Activated naive CD4-positive, alpha-beta T cell treated with anti-CD3 and anti-CD28 coated beads for 36 hours (primary cell): ENCODE measurements at places on chromosomes 12 and 14. TPM values are rescaled to one million over a fixed set of nuclear protein-coding genes. Genes with fewer than 3 reads are reported as not detected.
A peak's percentile ranks its signal among the peaks of the same experiment; 100 is the strongest.

Gene SLC16A7
- 27.5 TPM for total RNA-seq

DNA sequence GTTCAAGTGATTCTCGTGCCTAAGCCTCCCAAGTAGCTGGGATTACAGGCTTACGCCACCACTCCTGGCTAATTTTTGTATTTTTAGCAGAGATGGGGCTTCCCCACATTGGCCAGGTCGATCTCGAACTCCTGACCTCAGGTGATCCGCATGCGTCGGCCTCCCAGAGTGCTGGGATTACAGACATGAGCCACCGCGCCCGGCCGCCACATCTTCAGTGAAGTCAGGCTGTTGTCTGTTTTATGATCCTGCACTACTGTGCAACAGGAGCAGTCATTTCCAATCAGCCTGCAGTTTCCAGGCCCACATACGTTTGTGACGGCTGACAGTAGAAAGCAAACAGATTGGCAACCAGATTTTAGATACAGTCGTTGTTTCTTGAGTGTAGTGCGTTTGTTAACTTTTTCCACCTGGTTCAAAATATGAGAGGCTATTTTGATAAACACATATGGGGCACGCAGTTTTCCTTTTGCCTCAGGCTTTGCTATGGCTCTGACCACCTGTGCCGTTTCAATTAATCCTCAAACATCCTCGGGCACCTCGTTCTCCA lies 74.8 kb downstream of the LGMN start:
- H3K36me3 ChIP-seq: peaks cover 25% of the 10 kb centered on the region
- H3K4me1 ChIP-seq: peaks cover 67% of the 10 kb centered on the region
- DNase-seq: no peak
- H3K27me3 ChIP-seq: no peaks in the 10 kb centered on the region
- no peak overlapping the region for H3K27ac ChIP-seq

Gene KRT79
- not detected for total RNA-seq

GRCh38 chr12:80756875-80757274 lies 40.2 kb downstream of the MYF5 start:
- DNase-seq: no peak
- H3K4me3 ChIP-seq: no peak overlapping the region
- H3K27ac ChIP-seq: no peak overlapping the region
- H3K4me1 ChIP-seq: no peaks in the 10 kb centered on the region
- no peaks in the 10 kb centered on the region for H3K36me3 ChIP-seq

DNA sequence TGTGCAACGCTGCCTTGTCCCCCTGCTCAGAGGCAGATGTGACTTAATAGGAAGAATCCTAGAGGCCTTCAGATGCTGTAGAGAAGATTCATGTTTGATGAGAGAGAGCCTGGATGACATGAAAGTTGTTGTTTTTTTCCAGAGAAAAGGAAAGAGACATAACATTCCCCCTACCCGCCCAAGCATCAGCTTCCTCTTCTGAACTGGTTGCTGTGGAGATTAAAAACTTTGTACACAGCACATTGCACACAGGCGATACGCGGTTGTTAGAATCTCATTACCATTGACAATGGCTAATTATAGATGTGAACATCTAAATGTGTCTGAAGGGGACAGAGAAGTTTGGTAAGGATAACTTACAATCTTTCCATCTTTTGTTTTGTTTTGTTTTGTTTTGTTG lies 13.6 kb upstream of the ETFBKMT start:
- H3K27me3 ChIP-seq: no peaks in the 10 kb centered on the region
- no peaks in the 10 kb centered on the region for H3K4me1 ChIP-seq
- DNase-seq: no peak
- H3K36me3 ChIP-seq: no peaks in the 10 kb centered on the region
- H3K4me3 ChIP-seq: no peak overlapping the region
- no peak overlapping the region for H3K27ac ChIP-seq

GRCh38 chr12:2364631-2365051 lies 311.9 kb downstream of the CACNA1C start:
- no peak overlapping the region for H3K27ac ChIP-seq
- H3K27me3 ChIP-seq: peaks cover 3% of the 10 kb centered on the region
- H3K4me1 ChIP-seq: peaks cover 11% of the 10 kb centered on the region
- no peak for DNase-seq
- no peak overlapping the region for H3K4me3 ChIP-seq
- H3K36me3 ChIP-seq: no peaks in the 10 kb centered on the region

GRCh38 chr12:113049976-113050742 lies 6.4 kb upstream of the DTX1 start:
- no peaks in the 10 kb centered on the region for H3K36me3 ChIP-seq
- no peak overlapping the region for H3K27ac ChIP-seq
- H3K4me3 ChIP-seq: no peak overlapping the region
- peaks cover 16% of the 10 kb centered on the region for H3K4me1 ChIP-seq

Gene MDGA2
- total RNA-seq: not detected

- H3K4me3 ChIP-seq: no peak overlapping the region
- peaks cover 48% of the 10 kb centered on the region for H3K36me3 ChIP-seq
- H3K4me1 ChIP-seq: peaks cover 83% of the 10 kb centered on the region
- peak overlapping the region; percentile 65 for H3K27ac ChIP-seq
- DNase-seq: no peak
Measured at GRCh38 chr14:61466249-61466904, 145.0 kb downstream of the PRKCH start.

DNA sequence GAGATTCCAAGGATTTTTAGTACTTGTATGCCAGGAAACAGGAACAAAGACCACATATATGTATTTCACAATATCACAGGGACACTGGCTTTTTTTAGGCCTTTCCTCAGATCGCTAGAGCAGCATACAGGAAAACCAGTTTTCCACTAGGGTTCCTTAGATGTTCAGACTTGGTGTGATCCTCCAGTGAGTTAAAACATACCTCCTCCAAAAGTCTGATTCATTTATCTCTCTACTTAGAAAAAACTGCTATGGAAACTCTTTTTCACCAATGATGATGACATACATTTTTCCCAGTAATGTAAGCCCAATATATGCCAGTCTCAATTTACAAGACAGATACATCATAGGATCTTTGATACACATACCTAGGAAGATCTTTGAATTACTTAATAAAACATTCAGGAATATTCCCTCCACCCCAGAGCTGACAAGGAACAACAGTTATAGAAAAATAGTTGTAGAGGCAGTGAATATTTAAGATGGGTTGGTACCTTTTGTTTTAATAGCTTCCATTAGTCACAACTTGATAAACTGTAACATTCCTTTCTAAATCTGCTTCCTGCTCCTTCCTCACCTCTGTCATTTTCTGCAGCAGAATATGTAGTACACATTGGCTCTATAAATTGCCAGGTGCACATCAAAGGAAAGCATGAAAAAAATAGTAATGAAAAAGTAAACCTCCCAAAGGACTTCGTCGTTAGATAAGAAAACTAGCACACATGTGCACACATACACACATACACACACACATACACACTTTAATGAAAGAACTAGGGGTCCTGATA lies 27.5 kb downstream of the BCAT1 start:
- no peak overlapping the region for H3K4me3 ChIP-seq
- H3K27ac ChIP-seq: peak overlapping the region; percentile 7
- H3K27me3 ChIP-seq: peaks cover 10% of the 10 kb centered on the region
- peaks cover 42% of the 10 kb centered on the region for H3K4me1 ChIP-seq
- no peaks in the 10 kb centered on the region for H3K36me3 ChIP-seq

- H3K4me3 ChIP-seq: no peak overlapping the region
- H3K27me3 ChIP-seq: no peaks in the 10 kb centered on the region
- H3K36me3 ChIP-seq: peaks cover 20% of the 10 kb centered on the region
- no peak overlapping the region for H3K27ac ChIP-seq
Measured at GRCh38 chr12:57367121-57367520, 63.7 kb downstream of the R3HDM2 start.

- no peak overlapping the region for H3K4me3 ChIP-seq
- no peaks in the 10 kb centered on the region for H3K4me1 ChIP-seq
- H3K27ac ChIP-seq: no peak overlapping the region
Measured at GRCh38 chr12:9933958-9934357, 1.8 kb upstream of the CLEC2A start.

Gene IAPP
- total RNA-seq: not detected

DNA sequence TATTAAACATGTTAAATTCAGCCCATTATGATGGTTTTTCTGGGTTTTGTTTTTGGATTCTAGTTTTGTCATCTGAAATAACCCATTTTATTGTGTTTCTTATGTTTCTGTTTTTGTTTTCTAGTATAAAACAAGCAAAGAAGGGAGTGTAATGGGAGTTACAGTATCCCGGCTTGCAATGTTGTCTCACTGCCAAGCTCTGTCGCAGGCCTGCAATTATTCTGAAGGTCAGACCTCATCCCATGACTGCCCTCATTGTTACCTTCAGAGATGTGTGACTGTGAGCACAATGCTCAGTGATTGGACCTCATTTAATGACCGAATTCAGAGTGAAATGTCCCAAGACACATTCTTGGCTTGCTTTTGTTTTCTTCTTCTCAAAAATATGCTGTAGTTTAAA lies 73.0 kb upstream of the ATF1 start:
- no peak overlapping the region for H3K4me3 ChIP-seq
- DNase-seq: no peak
- no peak overlapping the region for H3K27ac ChIP-seq
- no peaks in the 10 kb centered on the region for H3K27me3 ChIP-seq
- H3K4me1 ChIP-seq: no peaks in the 10 kb centered on the region

Gene FSCB
- total RNA-seq: not detected

DNA sequence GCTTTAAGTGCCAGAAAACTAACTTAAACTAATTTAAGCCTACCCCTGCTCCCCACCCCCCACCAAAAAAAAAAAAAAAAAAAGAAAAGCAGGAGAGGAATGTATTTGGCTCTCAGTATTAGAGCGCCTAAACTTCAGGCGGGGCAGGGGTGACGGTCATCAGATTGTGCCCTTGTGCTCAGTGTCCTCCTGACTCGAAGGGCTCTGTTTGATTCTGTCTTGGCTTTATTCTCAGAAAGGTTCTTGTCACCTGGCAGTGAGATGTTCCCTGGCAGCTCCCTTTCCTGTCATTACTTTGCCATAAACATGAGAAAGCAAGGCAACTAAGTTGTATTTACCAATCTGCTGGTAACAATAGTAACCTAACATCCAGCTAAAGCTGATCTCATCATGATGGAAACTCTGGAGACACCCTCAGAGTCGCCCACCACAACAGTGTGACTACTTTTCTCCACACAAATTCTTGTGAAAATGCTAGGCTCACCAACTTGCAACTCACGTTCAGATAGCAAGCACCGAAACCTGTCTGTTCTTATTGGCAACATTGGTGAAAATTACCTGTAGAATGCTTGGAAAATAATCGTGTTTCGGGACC lies 39.0 kb upstream of the WNK1 start:
- H3K36me3 ChIP-seq: no peaks in the 10 kb centered on the region
- peaks cover 44% of the 10 kb centered on the region for H3K4me1 ChIP-seq
- H3K27me3 ChIP-seq: no peaks in the 10 kb centered on the region
- H3K27ac ChIP-seq: no peak overlapping the region
- DNase-seq: peak; percentile 52

DNA sequence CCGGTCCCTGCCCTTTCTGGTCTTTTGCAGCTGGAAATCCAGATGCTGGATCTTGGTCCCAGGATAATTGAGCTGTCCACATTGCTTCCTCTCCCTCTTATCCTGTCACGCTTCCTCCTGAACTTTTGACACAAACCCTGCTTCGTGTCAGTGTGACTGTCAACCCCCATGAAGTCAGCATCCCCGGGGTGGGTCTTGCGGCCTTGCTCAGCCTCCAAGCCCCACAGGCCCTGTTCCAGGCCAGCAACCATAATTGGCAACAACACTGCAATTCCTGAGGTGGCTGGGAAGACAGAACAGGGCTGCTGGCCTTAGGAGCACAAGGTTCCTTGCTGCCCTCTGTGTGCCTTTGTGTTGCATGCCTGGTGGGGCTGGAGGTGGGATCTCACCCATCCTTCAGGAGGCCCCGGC lies 74.9 kb downstream of the NTF3 start:
- H3K4me1 ChIP-seq: no peaks in the 10 kb centered on the region
- no peak overlapping the region for H3K27ac ChIP-seq
- no peak overlapping the region for H3K4me3 ChIP-seq
- H3K27me3 ChIP-seq: peaks cover 7% of the 10 kb centered on the region

- no peak overlapping the region for H3K4me3 ChIP-seq
- H3K4me1 ChIP-seq: peaks cover 2% of the 10 kb centered on the region
- no peak overlapping the region for H3K27ac ChIP-seq
- peaks cover 1% of the 10 kb centered on the region for H3K36me3 ChIP-seq
- H3K27me3 ChIP-seq: no peaks in the 10 kb centered on the region
Measured at GRCh38 chr14:65604936-65605335, 192.4 kb downstream of the FUT8 start.

GRCh38 chr14:81516986-81517797 lies 16.5 kb downstream of the SEL1L start:
- H3K4me3 ChIP-seq: no peak overlapping the region
- H3K36me3 ChIP-seq: peaks cover 44% of the 10 kb centered on the region
- H3K4me1 ChIP-seq: peaks cover 33% of the 10 kb centered on the region
- H3K27me3 ChIP-seq: no peaks in the 10 kb centered on the region
- DNase-seq: no peak
- no peak overlapping the region for H3K27ac ChIP-seq

DNA sequence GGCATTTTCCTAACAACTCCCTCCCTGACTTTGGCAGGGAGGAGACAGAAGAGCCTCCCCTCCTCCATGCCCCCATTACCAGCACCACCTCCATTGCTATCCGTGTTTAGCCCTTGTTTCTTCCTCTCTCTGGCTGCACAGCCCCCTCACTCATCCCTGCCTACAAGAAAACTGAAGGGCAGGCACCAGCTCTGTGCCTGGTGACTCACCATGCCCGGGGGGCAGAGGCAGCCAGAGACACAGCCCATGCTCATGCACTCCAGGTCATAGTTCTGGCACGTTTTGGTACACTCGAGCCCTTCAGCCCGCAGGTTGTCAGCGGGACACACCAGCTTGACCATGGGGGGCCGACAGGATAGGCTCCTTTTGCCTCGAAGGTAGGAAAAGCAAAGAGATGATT lies 80.4 kb downstream of the VWF start:
- DNase-seq: no peak
- peaks cover 5% of the 10 kb centered on the region for H3K4me1 ChIP-seq
- H3K36me3 ChIP-seq: no peaks in the 10 kb centered on the region
- no peak overlapping the region for H3K27ac ChIP-seq
- H3K4me3 ChIP-seq: no peak overlapping the region
- H3K27me3 ChIP-seq: no peaks in the 10 kb centered on the region

Gene DNAI7
- 0.35 TPM for total RNA-seq

DNA sequence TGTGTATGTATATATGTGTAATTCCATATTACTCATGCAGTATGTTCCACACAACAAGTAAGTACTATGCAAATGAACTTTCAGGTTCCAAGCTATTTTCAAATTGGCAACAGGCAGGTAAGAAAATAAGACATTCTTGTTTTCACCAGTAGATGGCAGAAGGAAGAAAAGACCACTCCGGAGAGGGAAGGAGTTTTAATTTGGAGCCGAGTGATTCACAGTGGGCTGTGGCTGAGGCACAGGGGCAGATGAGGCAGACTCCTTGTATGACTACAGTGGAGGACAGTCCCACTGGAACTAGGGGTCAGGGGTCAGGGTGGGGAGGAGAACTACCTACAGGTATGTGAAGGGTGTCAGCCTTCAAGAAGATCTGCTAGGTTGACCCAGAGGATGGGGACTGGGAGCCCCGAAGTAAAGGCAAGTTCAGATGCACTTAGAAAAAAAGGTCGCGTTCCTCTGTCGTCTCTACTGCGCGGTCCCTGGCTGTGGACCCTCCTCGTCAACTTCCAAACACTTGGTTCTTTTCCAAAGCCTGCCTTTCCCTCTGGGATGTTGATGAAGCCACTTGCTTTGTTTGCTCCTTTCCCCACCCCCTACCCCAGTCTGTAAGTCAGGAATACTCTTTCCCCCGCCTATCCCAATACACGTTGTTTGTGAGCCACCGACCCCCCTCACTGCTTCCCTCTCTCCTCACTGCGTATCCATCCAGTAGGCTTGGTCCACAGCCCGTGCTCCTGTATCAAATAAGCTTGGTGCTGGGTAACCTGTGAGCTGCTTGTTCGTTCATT lies 24.1 kb downstream of the DDX47 start:
- H3K27me3 ChIP-seq: no peaks in the 10 kb centered on the region
- H3K4me3 ChIP-seq: no peak overlapping the region
- H3K4me1 ChIP-seq: peaks cover 52% of the 10 kb centered on the region
- H3K27ac ChIP-seq: peak overlapping the region; percentile 54
- peaks cover 27% of the 10 kb centered on the region for H3K36me3 ChIP-seq
- DNase-seq: peak; percentile 78
